ELR (cell line): ENCODE measurements at places on chromosomes 12 and 14.

- no peak for DNase-seq
Observed at GRCh38 chr12:49550693-49551252, 11.9 kb downstream of the KCNH3 start.

DNA sequence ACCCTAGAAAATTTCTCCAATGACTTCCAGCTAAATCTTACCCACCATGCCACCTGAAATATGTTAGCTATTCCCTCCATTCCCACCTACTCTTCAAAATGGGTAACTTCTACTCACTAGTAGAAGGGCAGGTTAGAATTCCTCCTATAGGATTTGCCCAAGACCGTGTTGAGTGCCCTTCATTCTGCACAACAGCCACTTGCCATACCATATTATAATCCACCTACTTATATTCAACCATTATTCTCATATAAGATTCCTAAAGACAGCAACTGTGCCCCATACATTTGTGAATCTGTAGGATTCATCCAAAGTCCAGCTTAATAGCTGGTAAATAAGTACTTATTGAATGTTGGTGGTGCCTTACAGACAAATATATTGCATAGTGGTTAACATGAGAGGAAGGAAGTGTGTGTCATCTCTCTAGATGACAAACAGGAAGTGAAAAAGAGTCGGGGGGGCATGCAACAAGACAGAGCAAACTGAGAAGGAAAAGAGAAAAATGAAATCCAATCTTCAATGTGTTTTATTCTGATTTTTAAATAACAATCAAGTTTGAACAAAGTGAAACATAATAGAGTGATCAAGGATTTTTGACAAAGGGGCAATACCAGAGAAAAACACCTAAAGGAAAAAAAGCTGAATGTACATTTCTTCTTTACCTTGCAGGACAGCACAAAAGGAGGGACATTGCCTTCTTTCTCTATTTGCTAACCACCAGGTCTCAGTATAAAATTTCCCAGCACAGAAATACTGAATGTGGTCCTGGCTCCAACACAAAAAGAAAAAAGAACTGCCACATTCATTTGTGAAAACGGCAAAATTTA, 389.3 kb upstream of the USP15 start:
- no peak for DNase-seq

- no peak for DNase-seq
Observed at GRCh38 chr14:34628681-34629135, 1.2 kb downstream of the SNX6 start.

GRCh38 chr14:99915305-99916090, 122.3 kb downstream of the EML1 start:
- DNase-seq, result no peak

DNA sequence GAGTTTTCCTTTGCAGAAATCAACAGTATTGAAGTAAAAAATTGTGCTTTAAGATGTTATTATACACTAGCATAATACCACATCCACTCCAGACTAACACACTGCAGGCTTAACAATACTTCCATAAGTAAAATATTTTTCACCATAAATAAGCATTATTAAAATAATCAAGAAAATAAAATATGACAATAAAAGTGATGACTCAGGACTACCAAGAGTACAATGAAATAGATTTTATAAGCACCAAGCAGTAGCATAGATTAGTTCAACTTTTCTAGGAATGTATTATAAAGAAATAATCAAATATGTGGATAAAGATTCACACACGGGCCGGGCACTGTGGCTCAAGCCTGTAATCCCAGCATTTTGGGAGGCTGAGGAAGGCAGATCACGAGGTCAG, 40.4 kb upstream of the MTHFD1 start:
- DNase-seq, result no peak

DNA sequence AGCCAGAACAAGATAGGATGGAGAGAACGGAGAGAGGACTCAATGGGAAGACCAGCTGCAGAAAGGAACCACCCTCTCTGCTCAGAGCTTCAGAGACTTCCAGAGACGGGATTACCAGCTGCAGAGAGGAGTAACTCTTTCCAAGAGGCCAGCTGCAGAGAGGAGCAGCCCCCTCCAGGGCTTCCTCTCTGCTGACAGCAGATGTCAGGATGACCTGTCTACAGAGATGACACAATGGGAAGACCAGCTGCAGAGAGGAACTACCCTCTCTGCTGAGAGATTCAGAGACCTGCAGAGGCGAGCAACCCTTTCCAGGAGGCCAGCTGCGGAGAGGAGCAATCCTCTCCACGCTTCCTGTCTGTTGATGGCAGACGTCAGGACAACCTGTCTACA, 61.8 kb downstream of the KLRG1 start:
- no peak for DNase-seq

DNA sequence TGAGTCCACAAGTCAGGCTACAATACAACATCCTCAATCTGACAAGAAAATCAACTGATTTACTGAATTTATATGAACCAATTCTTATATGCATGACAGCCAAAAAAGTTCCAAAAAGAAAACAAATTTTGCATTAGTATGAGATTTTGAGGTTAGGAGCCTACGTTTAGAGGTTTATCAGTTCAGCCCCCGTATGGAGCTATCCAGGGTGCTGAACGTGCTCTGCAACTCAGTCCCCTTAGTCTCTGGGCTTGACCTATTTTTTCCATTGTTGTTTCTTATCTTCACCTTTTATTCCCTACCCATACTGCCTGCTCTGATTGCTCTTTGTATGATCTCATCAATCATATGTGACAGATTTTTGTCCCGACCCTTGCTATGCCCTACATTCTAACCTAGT, 693.0 kb downstream of the NRXN3 start:
- peak; percentile 39 for DNase-seq

GRCh38 chr12:2320841-2321240, 268.1 kb downstream of the CACNA1C start:
- DNase-seq, result no peak

DNA sequence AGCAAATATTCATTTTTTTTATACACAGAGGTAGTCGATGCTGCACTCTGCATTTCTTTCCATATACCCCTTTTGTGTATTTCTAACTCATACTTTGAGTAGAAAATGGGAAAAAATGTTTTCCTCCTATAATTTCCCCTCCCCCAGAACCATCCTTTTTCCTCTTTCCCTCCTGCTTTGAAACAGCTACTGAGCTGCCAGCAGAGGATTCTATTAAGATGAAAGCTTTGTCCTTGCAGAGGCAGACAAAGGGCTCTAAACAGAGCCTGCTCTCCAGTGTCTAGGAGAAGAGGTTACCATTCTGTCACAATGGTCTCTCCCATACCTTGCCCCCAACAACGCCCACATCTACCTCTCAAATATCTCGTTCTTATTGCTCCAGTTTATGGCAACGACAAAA, 74.6 kb upstream of the OSBPL8 start:
- DNase-seq, result no peak

GRCh38 chr12:33116284-33116683, 219.7 kb upstream of the PKP2 start:
- DNase-seq, result no peak
